Activated CD8-positive, alpha-beta memory T cell treated with anti-CD3 and anti-CD28 coated beads for 1 hour (primary cell): ENCODE measurements at places on chromosomes 7 and 10.

GRCh38 chr10:20289070-20289828 is 473.0 kb downstream of the PLXDC2 start:
- DNase-seq = no peak

- DNase-seq = no peak
Measured at GRCh38 chr10:89471110-89471809, 56.9 kb downstream of the IFIT5 start.

DNA sequence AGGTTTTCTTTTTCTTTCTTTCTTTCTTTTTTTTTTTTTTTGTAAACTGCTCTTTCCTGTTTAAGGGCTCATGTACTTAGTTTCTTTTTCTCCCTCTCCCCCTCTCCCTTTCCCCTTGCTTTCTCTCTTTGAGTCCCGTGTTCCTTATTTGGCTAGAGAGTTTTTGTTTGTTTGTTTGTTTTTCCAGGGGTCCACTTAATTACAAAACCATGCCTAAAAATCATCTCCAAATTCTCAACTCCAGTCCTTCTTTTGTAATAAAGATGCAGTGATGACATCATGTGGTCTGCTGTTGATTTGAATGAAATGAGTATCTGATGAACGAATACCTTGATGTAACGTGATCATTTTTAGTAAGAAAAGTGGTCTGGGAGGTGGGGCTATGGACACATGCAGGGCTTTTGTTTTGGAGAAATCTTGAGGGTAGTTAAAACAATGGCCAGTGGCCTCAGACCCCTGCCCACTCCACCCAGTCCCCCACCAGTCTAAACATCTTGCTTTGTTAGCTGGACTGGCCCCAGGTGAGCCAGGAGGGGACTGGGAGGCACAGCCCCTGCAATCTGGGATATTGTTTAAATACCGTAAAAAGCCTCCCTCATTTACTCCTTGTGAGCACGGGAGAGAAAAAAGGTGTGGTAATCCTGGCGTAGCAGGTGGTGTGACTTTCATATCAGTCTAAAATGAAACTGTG is 165.7 kb downstream of the LRMDA start:
- DNase-seq = no peak

DNA sequence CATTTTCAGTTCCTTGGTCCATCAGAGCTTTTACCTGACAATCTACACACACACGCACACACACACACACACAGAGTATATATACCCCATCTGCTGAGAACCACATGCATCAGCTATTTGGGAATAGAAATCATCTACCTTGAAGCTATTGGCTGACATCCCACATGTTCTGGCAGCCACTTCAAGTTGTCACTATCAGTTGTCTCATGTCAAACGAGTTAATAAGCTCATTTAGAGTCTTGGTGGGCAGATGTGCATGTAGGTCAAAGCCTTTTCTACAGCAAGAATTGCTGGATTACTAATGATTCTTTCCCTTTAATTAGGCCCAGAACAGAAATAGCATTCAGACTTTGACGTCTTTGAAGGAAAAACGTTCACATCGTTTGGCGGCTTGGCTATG is 36.8 kb downstream of the COL28A1 start:
- DNase-seq = no peak

DNA sequence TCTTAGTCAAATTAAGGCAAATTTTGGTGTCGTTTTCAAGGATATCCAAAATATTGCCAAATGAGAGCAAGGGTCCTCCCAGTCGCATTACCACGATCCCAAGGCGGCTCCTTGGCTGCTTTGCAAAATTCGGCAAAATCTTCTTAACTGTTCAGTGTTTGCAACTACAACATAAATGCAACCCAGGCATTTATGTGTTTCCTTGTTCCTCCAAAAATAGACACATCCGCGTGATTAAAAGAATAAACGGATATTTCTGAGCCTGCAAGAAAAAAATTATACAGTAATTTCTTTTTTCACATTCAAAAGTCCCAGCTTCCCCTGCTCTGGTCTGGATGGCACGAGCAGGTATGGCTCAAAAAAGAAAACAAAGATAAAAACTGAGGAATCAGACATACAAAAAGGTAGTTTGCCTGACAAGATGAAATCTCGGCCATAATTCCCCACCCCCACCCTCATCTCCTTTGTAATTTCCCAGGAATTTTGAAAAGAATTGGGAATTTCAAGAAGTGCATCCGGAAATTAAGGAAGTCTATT is 6.0 kb downstream of the SKIDA1 start:
- no peak for DNase-seq

DNA sequence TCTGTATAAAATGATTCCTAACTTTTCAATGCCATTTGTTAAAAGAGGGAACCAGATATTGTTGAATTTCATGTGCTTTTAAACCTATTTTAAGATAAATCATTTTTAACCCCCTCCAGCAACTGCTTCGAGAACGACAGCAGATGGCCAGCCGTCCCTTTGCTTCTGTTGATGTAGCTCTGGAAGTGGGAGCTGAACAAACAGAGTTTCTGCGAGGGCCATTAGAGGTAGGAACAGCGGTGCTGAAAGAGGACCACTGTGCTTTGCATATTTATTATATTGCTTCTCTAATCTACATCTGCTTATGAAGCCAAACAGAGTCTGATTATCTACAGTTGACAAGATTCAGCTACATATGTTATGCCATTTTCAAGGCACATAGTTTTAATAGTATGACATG is 545.9 kb downstream of the GFRA1 start:
- DNase-seq = no peak

- no peak for DNase-seq
Measured at GRCh38 chr10:11699550-11700097, 42.6 kb upstream of the ECHDC3 start.

DNA sequence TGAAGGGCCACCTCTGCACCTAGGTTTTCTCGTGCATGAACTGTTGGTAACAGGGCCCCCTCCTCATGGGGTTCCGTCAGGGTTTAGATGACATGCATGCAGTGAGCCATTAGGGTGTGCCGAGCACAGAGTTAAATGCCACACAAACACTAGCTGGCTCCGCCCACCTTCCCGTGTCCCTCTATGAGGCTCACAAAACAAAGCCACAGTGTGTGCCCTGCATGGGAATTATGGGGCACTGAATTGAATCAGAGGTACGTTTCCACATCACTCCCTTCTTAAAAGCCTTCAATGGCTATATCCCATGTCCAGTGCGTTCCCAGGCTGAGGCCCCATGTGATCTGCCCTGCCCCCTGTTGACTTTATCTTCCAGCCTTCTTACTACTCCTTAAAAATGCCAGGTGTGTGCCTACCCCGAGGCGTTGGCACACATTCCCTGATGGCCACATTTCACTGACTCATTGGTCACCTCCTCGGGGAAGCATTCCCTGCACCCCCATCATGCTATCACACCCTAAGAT is 35.7 kb downstream of the GSDME start:
- DNase-seq = no peak

DNA sequence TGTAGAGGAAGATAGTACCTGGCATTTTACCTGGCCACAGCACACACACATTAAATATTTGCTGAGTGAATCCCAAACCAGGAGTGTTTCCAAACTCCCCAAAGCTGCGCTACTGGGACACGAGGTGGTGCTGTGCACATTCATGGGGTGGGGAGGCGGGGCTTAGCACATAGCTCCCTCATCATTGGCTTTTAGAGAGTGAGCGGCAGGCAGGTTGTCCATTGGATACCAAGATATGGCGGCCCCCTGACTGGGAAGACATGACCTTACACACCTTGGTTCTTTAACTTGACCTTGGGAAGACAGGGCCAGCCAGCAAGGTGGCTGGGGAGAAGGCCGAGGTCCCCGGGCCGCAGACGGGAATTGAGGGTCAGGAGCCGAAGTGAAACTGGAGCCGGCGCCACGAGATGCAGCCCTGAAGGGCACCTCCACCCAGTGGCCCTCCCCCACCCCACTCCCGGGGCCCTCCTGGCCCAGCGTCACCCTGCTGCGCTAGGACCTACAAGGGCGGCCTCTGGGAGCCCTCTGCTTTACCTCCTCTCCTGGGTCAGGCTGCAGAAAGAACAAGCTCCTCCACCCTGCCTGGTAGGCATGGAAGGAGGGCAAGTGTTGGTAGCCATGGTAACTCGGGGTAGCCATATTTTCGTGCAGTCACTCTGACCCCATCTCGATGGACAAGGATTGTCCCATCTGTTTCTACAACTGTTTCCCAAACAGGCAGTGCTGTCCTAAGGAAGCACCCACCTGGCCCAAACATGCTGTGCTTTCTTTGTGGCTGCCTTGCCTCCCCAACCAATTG is 24.0 kb downstream of the TMEM176A start:
- no peak for DNase-seq

- DNase-seq = no peak
Measured at GRCh38 chr10:68135922-68136792, 26.9 kb downstream of the MYPN start.

GRCh38 chr10:84302223-84302622 is 26.2 kb upstream of the CCSER2 start:
- DNase-seq = no peak

- DNase-seq = no peak
Measured at GRCh38 chr7:156121956-156122355, 309.7 kb upstream of the SHH start.

DNA sequence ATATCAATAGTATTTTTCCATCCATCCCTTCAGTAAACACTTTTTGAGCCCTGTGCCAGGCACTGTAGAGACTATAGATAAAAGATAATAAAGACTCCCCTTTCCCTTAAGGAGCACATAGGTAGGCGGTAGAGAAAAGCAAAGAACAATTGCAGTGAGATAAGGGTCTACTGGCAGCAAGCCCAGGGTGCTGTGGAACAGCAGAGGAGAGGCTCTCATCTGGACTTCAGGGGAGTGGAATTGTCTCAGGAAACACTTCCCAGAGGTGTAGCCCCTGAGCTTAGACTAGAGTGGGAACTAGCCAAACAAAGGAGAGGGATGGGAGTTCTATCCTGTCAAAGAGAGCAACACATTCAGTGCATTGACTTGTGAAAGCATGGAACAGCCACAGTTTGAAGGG is 102.0 kb downstream of the NRF1 start:
- no peak for DNase-seq

DNA sequence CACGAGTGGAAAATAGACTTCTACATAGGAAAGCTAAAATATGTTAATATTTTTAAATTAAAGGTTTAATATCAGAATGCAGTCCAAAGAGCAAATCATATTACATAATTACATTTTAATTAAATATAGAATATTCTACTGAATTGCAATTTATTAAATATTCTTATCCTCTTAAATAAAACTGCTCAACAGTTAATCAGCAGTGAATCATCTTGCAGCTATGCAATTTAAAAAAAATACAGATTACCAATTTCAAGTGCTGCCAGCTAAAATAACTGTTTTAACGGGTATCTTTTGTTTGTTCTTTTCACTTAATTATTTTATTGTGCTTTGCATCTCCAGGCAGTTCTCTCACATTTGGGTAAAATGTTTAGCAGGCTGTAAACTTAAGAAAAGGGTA is 82.2 kb downstream of the ZNRF2 start:
- DNase-seq = no peak

GRCh38 chr10:75208181-75208580 is 2.4 kb upstream of the VDAC2 start:
- no peak for DNase-seq

GRCh38 chr10:66931340-66931948 is 5.6 kb downstream of the LRRTM3 start:
- no peak for DNase-seq

GRCh38 chr10:92208157-92208720 is 82.6 kb downstream of the CPEB3 start:
- DNase-seq = no peak
